Aorta (tissue), 5 donors: ENCODE measurements at places on chromosomes 11 and 22. TPM values are rescaled to one million over a fixed set of nuclear protein-coding genes. Genes with fewer than 3 reads are reported as not detected.
A peak's percentile ranks its signal among the peaks of the same experiment; 100 is the strongest.

DNA sequence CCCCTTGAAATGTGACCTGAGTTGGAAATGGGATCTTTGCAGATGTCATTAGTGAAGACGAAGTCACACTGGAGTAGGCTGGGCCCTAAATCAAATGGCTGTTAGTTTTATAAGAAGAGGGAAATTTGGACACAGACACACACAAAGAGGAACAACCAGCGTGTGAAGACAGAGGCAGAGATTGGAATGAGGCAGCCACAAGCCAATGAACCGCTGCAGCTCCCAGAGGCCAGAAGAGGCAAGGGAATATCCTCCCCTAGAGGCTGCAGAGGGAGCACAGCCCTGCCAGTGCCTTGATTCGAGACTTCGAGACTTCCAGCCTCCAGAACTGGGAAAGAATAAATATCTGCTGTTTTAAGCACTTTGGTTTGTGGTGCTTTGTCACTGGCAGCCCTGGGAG lies 484.5 kb downstream of the MN1 start:
- H3K27ac ChIP-seq, result no peak overlapping the region
- no peaks in the 10 kb centered on the region for H3K4me1 ChIP-seq
- H3K36me3 ChIP-seq, result no peaks in the 10 kb centered on the region

Gene LIF
- 4.5 TPM for total RNA-seq

DNA sequence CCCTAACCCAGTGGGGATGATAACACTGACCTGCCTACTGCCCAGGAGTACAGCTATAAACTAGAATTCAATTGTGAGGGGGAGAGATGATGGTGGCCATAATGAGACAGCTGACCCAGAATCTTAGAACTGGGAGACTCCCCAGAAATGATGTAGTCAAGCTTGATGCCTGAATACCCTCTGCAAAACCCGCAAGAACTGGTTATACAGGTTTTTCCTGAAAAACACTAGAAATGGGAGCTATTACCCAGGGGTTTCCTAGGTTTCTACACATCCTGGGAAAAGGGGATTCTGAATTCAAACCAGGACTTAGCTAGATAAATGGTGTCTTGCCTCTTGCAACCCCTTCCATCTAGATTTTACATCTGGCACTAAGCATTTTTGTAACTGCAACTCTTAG lies 113.8 kb upstream of the NARS2 start:
- no peak overlapping the region for H3K27ac ChIP-seq
- no peaks in the 10 kb centered on the region for H3K4me1 ChIP-seq
- no peaks in the 10 kb centered on the region for H3K27me3 ChIP-seq
- DNase-seq, result no peak
- no peak overlapping the region for H3K4me3 ChIP-seq

- peak overlapping the region; percentile 62 for H3K27ac ChIP-seq
- H3K4me1 ChIP-seq, result no peaks in the 10 kb centered on the region
Measured at GRCh38 chr22:41411021-41411851, 29.5 kb downstream of the TEF start.

DNA sequence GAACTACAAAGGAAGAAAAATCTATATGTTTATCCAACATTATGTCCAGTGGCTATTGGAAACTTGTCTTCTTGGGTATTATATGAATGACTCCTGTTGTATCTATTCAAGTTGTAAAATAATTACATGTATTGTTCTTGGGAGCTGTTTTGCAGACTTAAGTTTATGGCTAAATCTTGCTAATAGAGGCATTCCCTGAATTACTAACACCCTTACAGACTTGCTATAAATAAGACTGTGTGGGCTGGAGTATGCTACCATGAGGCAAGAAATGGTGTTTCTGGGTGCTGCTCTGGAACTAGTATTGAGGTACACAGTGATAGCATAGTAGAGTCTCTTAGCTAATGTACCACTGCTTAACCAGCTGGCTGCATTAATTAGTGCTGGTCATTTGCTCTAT lies 155.1 kb downstream of the HIPK3 start:
- no peak overlapping the region for H3K27ac ChIP-seq
- H3K36me3 ChIP-seq, result no peaks in the 10 kb centered on the region
- no peak for DNase-seq
- H3K27me3 ChIP-seq, result no peaks in the 10 kb centered on the region
- H3K4me1 ChIP-seq, result no peaks in the 10 kb centered on the region

DNA sequence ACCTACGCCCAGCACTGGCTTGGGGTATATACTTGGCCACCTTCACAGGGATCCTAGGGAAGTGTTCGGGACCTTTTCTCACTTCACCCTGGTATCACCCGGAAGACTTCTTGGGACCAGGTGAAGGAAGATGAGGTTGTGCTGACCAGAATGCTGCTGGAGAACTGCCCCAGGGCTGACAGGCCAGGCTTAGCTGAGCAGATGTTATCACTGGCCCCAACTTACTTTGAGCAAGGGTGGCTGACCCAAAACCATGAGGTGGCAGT lies 4.5 kb downstream of the FTH1 start:
- H3K27me3 ChIP-seq, result no peaks in the 10 kb centered on the region
- H3K4me3 ChIP-seq, result no peak overlapping the region
- peak; percentile 75 for DNase-seq
- no peaks in the 10 kb centered on the region for H3K4me1 ChIP-seq

- no peak overlapping the region for H3K27ac ChIP-seq
- no peak for DNase-seq
- no peaks in the 10 kb centered on the region for H3K27me3 ChIP-seq
- H3K4me3 ChIP-seq, result no peak overlapping the region
- H3K4me1 ChIP-seq, result no peaks in the 10 kb centered on the region
- H3K36me3 ChIP-seq, result peaks cover 6% of the 10 kb centered on the region
Measured at GRCh38 chr11:108703916-108704315, 39.0 kb downstream of the DDX10 start.

GRCh38 chr22:49415151-49415951 lies 412.3 kb downstream of the BRD1 start:
- DNase-seq, result peak; percentile 25
- no peak overlapping the region for H3K4me3 ChIP-seq

Gene PPP2R5B
- total RNA-seq, result 36.8 TPM

GRCh38 chr11:95385577-95385976 lies 154.6 kb upstream of the SESN3 start:
- no peak overlapping the region for H3K27ac ChIP-seq
- H3K36me3 ChIP-seq, result no peaks in the 10 kb centered on the region
- no peak for DNase-seq
- H3K27me3 ChIP-seq, result no peaks in the 10 kb centered on the region
- H3K4me3 ChIP-seq, result no peak overlapping the region

Gene CHRNA10
- total RNA-seq, result 4.0 TPM

- H3K36me3 ChIP-seq, result no peaks in the 10 kb centered on the region
- no peak for DNase-seq
- H3K4me3 ChIP-seq, result no peak overlapping the region
- H3K27ac ChIP-seq, result no peak overlapping the region
- no peaks in the 10 kb centered on the region for H3K4me1 ChIP-seq
- no peaks in the 10 kb centered on the region for H3K27me3 ChIP-seq
Measured at GRCh38 chr11:44817207-44817949, 90.6 kb downstream of the TSPAN18 start.

Gene SCN4B
- total RNA-seq, result 2.2 TPM

Gene NCR3LG1
- 2.9 TPM for total RNA-seq

- no peaks in the 10 kb centered on the region for H3K27me3 ChIP-seq
- no peak overlapping the region for H3K27ac ChIP-seq
- DNase-seq, result no peak
- no peak overlapping the region for H3K4me3 ChIP-seq
Measured at GRCh38 chr22:38456841-38457699, 2.1 kb upstream of the KCNJ4 start.
